ENCODE measurements at places on chromosomes 7 and 10.

DNA sequence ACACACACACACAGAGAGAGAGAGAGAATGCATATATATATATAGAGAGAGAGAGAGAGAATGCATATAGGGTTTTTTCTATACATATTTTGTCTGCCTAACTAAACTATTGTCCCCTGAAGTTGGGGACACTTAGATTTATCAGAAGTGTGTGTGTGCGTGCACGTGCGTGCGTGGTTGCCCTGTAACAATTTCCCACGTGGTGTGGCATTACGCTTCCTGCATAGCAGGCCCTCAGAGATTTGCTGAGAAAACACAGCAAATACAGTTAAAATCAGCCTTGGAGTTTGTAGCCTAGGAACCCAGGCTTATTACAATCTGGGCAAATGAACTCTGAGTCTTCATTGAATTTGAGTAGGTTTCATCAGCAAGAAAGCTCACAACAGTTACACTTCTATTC lies 14.7 kb downstream of the RNF32 start:
- DNase-seq, result no peak

- no peak for DNase-seq
Measured at GRCh38 chr7:85595750-85596178, 408.9 kb upstream of the SEMA3D start.

- no peak for DNase-seq
Measured at GRCh38 chr7:134856091-134856490, 76.7 kb downstream of the CALD1 start.

- no peak for DNase-seq
Measured at GRCh38 chr7:73704640-73705550, 14.6 kb downstream of the STX1A start.

- peak; percentile 32 for DNase-seq
Measured at GRCh38 chr10:125084191-125084613, 76.2 kb downstream of the CTBP2 start.

- no peak for DNase-seq
Measured at GRCh38 chr10:1829712-1830111, 92.4 kb upstream of the ADARB2 start.

- DNase-seq, result no peak
Measured at GRCh38 chr7:24073651-24074420, 210.2 kb upstream of the NPY start.

DNA sequence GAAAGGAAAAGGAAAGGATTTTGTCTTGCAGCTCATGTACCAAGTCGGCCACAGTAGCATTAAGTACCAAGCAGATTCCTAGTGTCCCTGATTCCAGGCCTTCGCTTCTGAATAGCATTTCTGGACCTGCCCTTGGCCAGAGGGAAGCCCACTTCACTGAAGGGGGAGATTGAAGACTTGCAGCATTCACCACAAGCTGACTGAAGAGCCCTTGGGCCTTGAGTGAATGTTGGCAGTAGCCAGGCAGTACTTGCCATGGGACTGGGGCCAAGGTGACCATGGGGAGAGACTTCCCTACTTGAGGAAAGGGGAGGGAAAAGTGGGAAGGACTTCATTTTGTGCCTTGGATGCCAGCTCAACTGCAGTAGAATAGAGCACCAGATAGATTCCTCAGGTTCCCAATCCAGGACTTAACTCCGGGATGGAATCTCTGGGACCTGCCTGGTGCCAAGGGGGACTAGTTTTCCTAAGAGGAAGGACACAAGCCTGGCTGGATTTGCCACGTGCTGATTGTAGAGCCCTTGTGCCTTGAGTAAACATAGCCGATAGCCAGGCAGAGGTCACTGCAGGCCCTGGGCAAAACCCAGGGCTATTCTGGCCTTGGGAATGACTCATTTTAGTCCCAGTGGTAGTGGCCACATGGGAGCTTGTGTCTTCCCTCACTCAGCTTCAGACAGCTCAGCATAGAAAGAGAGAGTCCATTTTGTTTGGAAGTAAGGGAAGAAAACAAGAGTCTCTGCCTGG lies 141.7 kb upstream of the KCND2 start:
- DNase-seq, result no peak

- no peak for DNase-seq
Measured at GRCh38 chr10:102998399-102998907, 80.4 kb downstream of the CNNM2 start.

DNA sequence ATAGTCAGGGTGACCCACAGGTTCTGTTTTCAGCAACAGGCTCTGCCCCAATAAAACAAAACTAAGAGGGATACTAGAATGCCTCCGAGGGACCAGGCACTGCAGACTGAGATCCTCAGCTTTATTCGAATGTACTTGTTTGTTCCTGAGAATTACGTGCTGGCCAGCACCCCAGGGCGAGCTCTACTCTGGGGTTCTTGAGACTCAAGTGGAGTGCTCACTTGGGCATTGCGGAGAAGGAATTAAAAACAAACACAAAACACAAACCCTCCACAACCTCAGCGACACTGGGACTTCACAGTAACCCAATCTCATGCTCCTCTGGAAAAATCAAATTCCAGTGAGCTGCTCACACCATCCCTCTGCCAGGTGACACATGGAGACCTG lies 250.7 kb downstream of the TNS3 start:
- no peak for DNase-seq

GRCh38 chr7:115679976-115680375 lies 350.6 kb downstream of the TFEC start:
- no peak for DNase-seq

- DNase-seq, result no peak
Measured at GRCh38 chr7:38315410-38315809, 42.0 kb upstream of the TARP start.

DNA sequence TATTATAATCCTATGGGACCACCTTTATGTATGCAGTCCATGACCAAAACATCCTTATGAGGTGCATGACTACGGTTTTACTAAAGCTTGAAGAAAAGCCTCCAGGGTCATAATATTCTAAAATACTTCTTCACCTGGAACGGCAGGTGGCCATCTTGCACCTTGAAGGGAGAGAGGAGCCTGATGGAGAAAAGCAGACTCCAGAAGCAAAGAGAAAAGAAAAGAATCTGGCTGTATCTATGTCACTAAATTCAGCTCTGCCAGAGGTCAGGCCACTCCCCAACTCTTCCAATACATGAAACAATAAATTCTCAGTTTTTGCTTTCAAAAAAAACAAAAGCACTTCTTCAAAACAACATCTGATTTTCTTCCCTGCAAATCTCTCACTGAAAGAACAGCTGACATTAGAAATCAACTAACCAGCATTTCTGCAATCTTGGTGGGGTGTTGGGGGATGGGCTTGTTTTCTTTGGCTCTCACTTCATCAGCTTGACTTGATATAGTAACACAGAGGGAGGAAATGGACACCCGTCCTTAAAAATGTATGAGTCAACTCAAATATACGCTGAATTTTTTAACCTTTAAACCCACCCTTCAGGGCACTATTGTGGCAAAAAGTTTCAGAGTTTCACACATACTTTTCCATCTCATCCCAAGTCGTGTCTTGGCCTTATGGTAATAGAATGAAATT lies 21.7 kb downstream of the HIBADH start:
- no peak for DNase-seq

Data from frontal cortex (tissue), 4 donors.